Activated T-cell treated with anti-CD3 and anti-CD28 coated beads, Interleukin-2, amount 50 U/mL, for 72 hours (primary cell): ENCODE measurements at places on chromosomes 1 and 21. TPM values are rescaled to one million over a fixed set of nuclear protein-coding genes. Genes with fewer than 3 reads are reported as not detected.
A peak's percentile ranks its signal among the peaks of the same experiment; 100 is the strongest.

The TRIM67 gene
- not detected for total RNA-seq

DNA sequence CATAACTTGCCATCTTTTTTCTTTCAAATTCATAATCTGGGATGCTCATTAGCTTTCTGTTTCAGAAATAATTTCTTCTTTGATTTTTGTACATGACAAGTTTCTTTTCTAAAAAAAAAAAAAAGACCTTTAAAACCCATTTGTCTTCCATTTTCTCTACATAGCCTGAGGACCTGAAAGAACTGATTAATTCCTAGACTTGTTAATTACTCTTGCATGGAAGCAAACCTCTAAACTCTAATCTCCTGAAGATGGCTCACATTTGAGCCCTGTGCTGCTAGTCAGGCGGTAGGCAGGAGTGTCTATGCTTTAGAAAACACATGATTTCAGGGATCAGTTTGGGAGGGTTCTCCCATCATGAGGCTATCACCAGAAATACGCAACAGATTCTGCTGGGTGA lies 152.0 kb downstream of the KAZN start:
- no peak overlapping the region for H3K4me3 ChIP-seq
- H3K36me3 ChIP-seq, result no peaks in the 10 kb centered on the region
- H3K27ac ChIP-seq, result no peak overlapping the region
- no peaks in the 10 kb centered on the region for H3K27me3 ChIP-seq

DNA sequence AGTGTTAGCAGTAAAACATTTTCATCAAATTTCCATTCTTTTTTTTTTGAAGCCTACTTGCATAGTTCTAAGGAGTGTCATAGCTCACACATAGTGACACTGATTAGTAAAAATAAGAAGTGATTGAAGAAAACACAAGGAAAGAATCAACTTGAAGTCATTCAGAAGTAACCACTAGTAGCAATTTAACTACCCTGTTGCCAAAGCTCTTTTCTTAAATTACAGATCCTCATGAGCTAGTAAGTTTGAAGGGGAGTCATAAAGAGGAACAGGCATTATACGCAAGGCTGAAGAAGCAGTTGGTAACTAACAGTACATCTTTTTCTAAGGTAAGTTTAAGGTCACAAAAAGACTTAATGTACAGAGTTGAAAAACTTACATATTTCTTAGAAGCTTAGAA lies 332.2 kb downstream of the CHRM3 start:
- H3K4me3 ChIP-seq, result no peak overlapping the region
- no peak for DNase-seq
- H3K4me1 ChIP-seq, result peaks cover 26% of the 10 kb centered on the region
- peaks cover 13% of the 10 kb centered on the region for H3K36me3 ChIP-seq
- H3K27ac ChIP-seq, result no peak overlapping the region
- H3K27me3 ChIP-seq, result no peaks in the 10 kb centered on the region

The FCMR gene
- 50.3 TPM for total RNA-seq

DNA sequence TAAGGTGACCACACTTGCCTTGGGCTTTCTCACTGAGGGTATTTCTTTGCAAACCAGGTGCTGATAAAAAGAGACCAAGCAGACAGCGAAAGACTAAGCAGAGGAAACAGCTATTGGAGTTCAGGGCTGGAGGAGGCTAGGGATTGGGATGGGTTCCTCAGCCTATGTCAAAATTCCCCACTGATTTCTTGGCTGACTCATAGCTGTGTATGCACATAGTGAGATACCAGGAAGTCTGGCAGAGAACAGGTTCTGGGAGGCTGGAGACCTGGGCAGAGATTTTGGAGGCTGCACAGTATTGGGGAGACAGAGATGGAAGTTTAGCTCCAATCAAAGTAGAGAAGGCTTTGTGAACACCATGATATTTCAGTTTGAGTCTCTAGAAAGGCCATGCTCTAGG lies 25.3 kb downstream of the YARS1 start:
- no peaks in the 10 kb centered on the region for H3K27me3 ChIP-seq
- no peak for DNase-seq
- peak overlapping the region; percentile 60 for H3K27ac ChIP-seq
- H3K4me1 ChIP-seq, result peaks cover 11% of the 10 kb centered on the region
- peaks cover 13% of the 10 kb centered on the region for H3K36me3 ChIP-seq

DNA sequence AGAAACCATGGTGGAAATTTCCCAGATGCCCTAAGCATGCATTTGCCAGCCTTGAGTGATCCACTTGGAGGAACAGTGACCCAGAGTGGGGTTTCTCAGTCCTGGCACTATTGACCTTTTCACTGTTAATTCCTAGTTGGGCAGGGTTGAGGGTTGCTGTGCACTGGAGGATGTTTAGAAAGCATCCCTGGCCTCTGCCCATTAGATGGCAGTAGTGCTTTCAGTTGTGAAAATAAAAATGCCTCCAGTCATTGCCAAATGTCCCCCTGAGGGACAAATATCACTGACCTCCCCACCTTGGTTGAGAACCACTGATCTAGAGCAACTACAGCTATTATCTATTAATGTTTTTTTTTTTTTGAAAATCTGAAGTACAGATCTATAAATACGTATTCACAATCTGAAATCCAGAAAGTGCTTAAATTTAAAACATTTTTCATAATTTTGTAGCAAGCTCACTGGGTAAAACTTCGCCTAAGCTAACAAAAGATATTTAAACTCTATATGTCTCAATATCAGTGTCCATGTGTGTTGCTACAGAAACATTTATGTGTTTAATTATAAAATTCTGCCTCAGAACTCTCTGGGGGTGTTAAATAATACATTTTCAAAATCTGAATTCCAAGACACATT lies 27.3 kb downstream of the F3 start:
- no peak overlapping the region for H3K27ac ChIP-seq
- no peaks in the 10 kb centered on the region for H3K27me3 ChIP-seq
- DNase-seq, result no peak
- H3K4me3 ChIP-seq, result no peak overlapping the region
- no peaks in the 10 kb centered on the region for H3K4me1 ChIP-seq
- peaks cover 13% of the 10 kb centered on the region for H3K36me3 ChIP-seq

- H3K27me3 ChIP-seq, result peaks cover 5% of the 10 kb centered on the region
- peaks cover 2% of the 10 kb centered on the region for H3K36me3 ChIP-seq
- DNase-seq, result no peak
These were observed 217.6 kb downstream of the LTN1 start for GRCh38 chr21:28775071-28775470.

The PFKFB2 gene
- 4.6 TPM for total RNA-seq

- H3K36me3 ChIP-seq, result no peaks in the 10 kb centered on the region
- no peak overlapping the region for H3K4me3 ChIP-seq
- DNase-seq, result no peak
- peaks cover 40% of the 10 kb centered on the region for H3K4me1 ChIP-seq
- H3K27ac ChIP-seq, result no peak overlapping the region
- H3K27me3 ChIP-seq, result peaks cover 66% of the 10 kb centered on the region
These were observed 47.1 kb downstream of the UMODL1 start for GRCh38 chr21:42117967-42118780.

DNA sequence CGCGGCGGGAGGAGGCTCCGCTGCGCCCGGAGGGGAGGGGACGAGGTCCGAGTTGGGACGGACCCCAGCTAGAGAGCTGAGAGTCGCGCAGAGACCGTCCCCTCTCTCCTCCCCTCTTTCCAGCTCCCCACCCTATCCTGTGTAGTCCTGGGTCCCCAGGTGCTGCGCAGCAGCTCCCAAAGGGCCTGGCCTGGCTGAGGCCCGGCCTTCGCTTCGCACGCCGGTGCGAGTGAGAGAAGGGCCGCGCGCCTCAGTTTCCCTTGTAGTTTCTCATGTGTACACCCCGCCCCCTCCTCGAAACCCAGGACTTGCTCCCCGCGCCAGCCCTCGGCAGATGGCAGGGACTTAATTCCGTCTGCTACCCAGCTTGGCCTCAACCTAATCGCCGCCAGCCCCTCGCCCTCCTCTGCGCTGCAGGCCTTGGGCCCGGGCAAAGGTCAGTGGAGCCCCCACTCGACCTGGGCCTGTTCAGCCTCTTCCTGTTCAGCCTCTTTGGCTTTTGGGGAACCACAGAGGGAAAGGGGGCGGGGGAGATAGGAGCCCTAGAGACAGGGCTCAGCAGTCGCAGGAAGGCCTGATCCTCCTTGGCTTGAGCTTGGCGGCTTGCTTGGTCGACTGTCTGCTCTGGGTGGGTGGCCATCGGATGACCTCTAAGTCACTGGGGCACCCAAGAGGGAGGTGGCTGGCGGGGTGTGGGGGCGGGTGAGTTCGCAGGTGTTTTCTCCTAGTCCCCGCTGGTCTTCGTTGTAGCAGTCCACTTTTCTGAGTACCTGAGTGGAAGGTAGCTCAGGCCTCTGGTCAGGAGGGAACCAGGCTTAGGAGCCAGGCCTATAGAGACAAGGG lies 1.0 kb downstream of the ZNF687 start:
- peaks cover 51% of the 10 kb centered on the region for H3K4me1 ChIP-seq
- H3K36me3 ChIP-seq, result peaks cover 9% of the 10 kb centered on the region
- H3K27me3 ChIP-seq, result no peaks in the 10 kb centered on the region
- peak overlapping the region; percentile 90 for H3K4me3 ChIP-seq

The JAM2 gene
- total RNA-seq, result 2.7 TPM
